ENCODE measurements at places on chromosomes 1 and 21.

DNA sequence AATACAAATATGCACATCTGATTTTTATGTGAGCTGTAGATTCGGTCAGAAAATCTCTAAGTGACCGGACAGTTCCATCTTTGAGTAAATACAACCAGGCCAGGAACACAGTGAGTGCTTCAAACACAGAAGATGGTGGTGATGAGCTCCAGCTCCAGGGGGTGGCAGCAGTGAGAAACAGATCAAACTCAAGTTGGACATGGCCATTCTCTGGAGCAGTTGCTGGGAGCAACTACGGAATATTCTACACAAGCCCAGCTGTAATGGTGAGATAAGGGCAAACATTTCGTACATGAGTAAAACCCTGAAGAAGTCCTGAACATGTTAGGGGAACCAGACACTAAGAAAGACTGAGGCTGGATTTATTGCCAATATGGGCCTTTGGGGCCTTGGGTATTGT lies 100.7 kb downstream of the BARHL2 start:
- DNase-seq: peak; percentile 4

DNA sequence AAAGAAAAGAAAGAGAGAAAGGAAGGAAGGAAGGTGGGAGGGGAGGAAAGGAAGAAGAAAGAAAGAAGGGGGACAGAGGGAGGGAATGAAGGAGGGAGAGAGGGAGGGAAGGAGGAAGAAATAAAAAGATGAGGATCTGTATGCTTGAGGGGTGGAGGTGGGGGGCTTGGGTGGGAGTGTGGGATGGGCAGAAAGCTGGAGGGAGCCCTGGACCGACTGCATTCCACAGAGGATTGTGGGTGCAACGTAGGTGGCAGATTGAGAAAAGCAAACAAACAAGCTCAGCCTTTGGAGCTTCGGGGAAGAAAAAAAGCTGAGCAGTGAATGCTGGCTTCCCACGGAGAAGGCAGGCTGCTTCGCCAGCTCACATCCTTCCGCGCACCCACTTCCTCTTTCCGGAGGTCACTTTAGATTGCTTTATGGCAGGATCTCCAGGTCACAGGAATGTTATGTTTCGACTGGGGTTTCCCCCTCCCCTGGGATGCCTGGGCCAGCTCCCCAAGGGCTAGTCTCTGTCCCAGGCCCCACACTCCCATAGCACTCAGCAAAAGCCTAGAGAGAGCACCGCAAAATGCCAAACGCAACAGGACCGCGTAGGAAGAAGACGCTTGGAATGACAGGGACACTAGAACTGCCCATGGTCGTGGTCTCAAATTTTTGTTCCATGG lies 20.7 kb upstream of the LGALS8 start:
- peak; percentile 16 for DNase-seq

- no peak for DNase-seq
Observed at GRCh38 chr1:3543076-3544039, 68.0 kb downstream of the MEGF6 start.

- DNase-seq: no peak
Observed at GRCh38 chr1:40762144-40762923, 21.3 kb upstream of the KCNQ4 start.

DNA sequence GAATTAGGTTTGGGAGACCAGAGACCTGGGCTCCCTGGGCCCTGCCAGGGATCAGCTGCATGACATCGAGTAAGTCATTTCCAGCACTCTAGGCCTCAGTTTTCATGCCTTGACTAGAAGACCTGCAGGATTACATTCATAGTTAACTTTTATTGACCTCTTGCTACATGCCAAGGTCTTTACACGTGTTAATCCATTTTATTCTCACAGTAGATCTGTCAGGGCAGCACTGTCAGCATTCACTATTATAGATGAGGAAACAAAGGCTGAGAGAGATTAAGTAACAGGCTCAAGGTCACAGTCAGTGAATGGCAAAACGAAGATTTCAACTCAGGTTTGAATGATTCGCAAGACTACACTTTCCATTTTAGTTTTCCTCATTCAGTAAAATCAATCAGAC lies 37.0 kb downstream of the PGM1 start:
- DNase-seq: no peak

GRCh38 chr1:39905172-39905571 lies 3.5 kb upstream of the MYCL start:
- DNase-seq: no peak

DNA sequence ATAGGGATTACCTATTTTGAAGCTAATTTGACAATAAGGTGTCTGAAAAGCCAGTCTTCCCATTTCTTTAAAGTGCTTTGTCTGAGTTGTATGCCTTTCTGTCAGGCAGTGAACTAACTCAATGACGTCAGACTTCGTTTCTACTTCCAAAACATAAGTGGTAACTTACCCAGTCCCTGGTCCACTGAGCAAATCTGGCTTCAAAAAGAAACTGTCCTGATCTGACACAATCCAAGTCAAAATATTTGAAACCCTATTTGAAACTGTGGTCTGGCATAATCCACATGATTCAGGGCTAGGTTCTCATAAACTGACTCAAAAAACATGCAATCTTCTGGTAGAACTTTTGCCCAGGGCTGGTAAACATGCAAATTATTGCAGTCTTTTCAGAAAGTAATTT lies 34.0 kb downstream of the DIRAS3 start:
- no peak for DNase-seq

- no peak for DNase-seq
Observed at GRCh38 chr1:8687538-8687937, 129.9 kb downstream of the RERE start.

Data from activated CD4-positive, alpha-beta T cell treated with anti-CD3 and anti-CD28 coated beads, Interleukin-10, Interleukin-2, amounts not matched to agents 100 ng/mL and 50 ng/mL, durations not matched to agents 16 hours and 8 hours (primary cell).